ENCODE measurements at places on chromosomes 16 and 17.

DNA sequence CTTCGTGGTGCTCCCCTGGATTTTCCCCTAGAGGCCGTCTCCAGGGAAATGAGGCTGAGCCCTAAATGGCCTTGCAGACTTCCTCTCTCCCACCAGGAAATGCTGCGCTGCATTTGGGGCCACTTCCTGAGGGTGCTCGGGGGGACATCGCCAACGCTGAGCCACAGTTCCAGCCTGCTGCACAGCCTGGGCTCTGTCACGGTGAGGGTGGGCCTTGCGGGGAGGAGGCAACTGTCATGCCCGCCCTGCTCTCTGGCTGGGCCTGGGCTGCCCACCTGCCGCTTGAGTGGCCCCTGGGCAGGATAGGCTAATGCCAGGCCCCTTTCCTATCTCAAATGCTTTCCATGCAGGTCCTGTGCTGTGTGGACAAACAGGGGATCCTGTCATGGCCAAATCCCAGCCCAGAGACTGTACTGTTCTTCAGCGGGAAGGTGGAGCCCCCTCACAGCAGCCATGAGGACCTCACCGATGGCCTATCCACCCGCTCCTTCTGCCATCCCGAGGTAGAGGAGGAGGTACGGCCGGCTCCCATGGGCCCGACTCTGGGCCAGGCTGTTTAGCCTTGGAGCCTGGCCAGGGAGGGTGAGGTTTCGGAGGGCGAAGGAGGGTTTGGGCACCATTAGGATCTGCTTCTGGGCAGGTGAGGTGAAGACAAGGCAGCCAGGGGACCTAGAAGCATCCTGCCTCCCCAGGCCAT, 24.2 kb downstream of the CASKIN2 start:
- no peak for DNase-seq

DNA sequence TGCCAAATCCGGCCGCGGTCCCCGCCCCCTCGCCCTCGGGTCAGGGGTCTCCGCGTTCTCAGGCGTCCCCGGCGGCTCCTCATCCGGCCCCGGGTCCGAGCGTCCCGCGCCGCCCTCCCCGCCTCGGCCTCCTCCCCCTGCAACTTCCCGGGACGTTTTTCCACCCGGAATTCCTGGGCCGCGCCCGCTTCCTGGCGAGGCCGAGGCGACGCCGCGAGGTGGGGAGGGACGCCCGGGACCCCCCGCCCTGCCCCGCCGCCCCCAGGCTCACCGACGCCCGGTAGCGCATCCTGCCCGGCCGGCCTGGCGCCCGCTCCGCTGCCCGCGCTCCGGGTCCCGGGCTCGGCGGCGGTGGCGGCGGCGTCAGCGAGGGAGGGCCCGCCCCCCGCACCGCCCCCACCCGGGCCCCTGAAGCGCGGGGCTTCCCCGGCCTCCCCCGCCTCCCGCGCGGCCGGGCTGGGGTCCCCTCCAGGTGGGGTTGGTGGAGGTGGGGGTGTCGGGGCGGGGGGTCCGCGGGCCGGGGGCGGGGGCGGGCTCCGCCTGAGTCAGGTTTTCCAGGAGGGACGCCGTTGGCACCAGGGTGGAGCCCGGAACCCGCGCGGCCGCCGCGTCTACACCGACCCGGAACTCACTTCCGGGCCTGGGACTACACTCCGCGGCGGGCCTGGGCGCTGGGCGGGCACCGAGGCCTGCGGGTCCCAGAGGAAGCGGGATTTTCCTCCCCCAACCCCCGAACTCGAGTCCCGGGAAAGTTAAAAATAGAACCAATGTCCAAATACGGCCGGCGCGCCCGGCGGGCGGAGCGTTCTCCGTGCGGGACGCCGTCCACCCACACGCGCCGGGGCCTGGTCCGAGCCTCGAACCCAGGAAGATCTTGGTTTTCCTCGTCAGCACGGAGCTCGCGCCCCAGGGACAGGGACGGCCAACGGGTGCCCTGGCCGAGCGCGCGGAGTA, 6.8 kb downstream of the MYO1C start:
- DNase-seq: peak; percentile 80

- DNase-seq: peak; percentile 98
Measured at GRCh38 chr16:3157229-3158025, 22.6 kb downstream of the ZNF213 start.

DNA sequence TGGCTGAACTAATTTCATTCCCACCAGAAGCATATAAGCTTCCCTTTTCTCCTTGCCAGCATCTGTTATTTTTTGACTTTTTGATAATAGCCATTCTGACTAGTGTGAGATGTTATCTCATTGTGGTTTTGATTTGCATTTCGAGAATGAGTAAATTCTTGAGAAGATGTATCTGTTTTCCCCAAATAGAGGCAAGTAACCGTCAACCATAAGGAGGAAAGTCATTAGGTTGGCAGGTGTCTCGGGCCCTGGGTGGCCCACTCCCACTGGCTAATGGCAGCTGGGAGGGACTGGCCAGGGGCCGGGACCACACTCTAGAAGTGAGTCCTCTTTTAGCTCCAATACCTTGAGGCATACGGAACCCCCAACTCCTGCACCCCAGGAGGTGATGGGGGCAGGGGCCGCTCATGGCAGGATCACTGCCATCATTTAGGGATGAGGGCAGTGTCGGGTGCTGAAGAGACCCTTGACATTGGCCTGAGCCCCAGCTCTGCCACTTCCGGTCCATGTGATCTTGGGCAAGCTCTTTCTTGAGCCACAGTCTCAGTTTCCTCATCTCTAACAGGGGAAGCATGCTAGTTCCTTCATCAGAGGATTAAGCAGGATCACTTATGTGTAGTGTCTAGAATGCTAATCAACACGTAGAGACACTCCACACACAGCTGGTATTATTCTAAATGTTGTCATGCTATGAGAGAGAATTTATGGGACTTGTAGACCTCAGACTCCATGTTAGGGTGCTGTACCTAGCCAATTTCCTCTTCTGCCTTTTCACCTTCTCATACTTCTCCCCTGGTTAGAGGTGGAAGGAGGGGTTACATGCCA, 44.3 kb downstream of the RGS9 start:
- DNase-seq: no peak

DNA sequence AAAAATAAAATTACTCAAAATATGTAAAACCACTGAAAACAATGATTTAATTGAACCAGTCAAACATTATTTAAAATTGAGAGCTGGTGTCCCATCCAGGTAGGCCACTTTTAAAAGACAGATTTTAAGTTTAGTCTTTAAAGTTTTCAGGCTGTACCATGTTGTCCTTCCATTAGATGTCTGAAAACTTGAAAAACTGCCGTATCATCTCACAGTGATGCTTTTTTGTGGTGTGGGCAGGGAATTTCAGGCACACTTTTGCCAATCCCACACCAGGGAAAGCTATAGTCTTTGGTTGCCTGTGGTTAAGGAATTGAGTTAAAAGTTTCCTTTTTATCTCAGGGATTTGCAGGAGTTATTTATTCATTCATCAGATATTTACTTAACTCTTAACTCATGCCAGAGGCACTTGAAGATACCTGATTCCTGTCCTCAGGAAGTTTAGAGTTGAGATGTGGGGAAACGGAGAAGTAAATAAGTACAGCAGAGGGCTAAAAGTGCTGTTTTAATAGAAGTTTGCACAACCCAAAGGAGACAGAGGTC, 3.2 kb downstream of the SNTB2 start:
- no peak for DNase-seq

GRCh38 chr17:54848368-54848987, 52.2 kb upstream of the TOM1L1 start:
- DNase-seq: no peak

DNA sequence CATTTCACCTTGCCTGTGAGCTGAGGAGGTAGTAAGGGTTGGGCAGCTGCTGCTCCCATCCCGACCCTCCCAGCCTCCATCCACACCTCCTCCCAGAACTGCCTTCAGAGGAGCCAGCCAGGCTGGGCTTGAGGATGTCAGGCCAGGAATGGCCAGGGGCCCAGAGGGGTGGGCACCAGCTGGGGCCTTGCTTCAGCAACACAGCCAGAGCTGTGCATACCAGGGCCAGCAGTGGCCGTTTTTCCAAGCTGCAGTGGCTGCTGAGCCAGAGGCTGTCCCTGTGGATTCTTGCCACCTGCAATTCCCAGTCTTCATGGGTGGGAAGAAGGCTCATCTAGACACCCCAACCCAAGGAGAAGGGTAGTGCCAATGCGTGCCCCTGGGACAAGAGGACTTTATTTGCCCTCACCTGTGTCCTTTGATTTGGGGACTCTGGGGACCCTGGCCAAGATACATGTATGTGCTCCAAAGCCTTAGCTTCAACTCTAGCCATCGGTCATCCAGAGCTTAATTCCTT, 153.4 kb upstream of the SDK2 start:
- no peak for DNase-seq

- DNase-seq: peak; percentile 71
Measured at GRCh38 chr16:81632392-81633146, 146.5 kb upstream of the PLCG2 start.

DNA sequence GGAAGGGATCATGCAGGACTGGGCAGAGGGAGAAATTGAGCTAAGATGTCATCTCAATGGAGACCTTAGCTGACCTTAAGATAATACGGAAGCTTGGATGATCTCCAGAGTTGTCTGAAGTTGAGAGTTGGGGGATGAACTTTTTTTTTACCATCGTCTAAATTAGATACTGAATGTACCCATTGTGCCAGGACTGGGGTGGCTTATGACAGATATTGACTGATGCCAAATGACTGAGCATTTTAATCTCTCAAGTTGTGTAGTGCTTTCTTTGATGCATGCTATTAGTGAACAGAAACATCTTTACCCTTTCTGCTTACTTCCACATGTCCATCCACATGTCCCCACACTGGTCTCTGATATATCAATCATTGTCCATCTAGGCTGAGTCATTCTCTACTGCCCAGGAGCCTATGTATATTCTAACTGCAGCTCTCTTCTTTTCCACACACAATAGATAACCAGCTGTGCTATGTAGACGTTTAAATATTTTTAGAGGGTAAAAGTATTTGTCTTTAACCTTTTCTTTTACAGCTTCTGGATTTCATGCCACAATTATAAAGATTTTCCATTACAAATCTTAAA, 60.2 kb upstream of the ZKSCAN2 start:
- DNase-seq: no peak

DNA sequence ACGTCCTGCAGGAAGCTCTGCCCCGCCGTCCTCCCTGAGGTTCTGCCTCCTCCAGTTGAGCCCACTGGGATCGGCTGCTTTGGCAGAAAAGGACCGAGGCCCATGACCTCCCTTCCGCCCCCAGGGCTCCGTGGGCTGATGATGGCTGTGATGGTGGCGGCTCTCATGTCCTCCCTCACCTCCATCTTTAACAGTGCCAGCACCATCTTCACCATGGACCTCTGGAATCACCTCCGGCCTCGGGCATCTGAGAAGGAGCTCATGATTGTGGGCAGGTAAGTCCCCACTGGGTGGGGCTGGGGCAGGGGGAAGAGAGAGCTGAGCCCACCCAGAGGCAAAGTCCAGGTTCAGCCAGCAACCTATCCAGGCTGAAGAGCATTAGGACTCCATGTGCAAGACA, 61.1 kb downstream of the SLC5A11 start:
- DNase-seq: no peak

- no peak for DNase-seq
Measured at GRCh38 chr16:71565812-71566700, 10.8 kb downstream of the TAT start.

GRCh38 chr17:27907976-27908558, 14.9 kb upstream of the LYRM9 start:
- DNase-seq: no peak

DNA sequence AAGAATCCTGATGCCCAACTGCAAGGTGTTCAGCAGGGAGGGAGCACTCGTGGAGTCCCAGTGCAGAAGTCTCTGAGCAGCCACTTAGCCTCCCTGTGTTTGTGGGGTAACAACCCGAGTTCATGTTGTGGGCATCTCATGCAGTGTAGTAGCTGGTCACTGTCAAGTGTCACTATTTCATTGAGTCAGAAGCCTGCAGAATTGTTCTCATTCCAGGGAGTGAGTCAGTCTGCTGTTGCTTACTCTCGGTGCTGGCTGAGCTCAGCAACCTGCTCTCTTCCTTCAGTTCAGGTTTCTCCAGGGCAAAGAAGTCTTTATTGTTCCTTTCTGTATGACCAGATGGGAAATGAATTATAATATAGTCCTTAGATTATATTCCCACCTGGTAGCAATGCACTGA, 24.1 kb downstream of the HMOX2 start:
- peak; percentile 76 for DNase-seq

DNA sequence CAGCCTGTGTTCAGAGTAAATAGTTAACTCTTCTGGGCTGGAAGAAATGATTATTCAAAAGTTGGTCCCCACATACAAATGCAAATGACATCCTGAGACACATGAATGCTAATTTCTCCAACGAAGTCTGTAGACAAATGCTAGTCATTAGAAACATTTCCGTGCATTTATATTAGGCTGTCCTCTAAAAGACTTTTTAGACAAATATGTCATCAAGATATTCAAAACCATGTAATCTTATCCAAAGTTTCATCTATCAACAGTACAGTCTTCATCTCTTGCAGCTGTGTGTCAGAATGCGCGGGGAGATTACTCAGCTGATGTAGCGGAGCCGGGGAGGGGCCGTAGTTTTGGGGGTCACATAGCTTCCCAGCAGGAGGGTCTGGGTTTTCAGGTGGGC, 33.8 kb upstream of the MAF start:
- DNase-seq: no peak

DNA sequence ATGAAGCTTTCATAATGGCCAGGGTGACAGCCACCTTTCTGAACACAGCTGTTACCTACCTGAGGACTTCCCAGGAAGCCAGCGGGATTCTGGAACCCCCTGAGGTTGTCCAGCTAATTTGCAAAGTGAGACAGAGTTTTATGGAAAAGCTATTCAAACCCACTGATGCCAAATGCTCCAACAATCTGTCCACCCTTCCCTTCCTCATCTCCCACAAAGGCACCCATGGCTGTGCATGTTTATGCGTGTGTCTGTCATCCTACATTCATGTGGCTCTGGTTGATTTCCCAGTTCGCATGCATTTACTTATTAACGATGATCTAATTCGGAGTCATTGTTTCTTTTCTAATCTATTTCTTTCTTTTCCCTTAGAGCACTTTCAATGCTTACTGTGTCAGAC, 217.1 kb downstream of the SLC39A11 start:
- no peak for DNase-seq

DNA sequence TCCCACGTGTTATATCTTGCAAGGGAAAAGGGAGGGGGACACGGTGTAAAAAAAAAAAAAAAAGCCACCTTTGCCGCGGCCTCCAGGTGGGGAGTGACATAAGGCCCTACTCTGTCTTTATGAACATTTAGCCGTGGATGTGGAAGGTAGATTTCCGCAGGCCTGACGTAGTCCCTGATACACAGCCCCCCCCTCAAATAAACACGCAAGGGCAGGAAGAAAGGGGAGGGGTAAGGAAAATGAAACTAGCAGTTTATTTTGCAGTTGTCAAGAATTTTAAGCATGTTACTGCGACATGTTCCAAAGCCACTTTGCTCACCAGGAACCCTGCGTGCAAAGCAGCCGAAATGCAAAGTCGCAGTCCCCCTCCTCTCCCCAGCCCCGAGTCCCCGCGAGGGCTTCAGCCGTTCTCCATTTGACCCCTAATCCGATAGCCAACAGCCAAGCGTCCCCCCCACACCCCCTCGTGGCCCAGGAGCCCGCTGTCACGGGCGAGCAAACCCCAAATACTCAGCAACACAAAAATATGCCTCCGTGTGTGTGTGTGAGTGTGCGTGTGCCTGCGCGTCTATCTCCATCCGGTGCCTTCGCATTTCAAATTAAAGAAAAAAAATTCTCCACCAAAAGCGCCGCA, 1.2 kb downstream of the CBX4 start:
- DNase-seq: no peak

- peak; percentile 97 for DNase-seq
Measured at GRCh38 chr16:77298418-77299360, 99.5 kb downstream of the SYCE1L start.

Measured in fibroblast of skin of scalp (primary cell).